Body of pancreas (tissue), 4 donors: ENCODE measurements at places on chromosomes 11 and 22.
A peak's percentile ranks its signal among the peaks of the same experiment; 100 is the strongest.

- H3K27me3 ChIP-seq = no peaks in the 10 kb centered on the region
- no peaks in the 10 kb centered on the region for H3K36me3 ChIP-seq
- no peaks in the 10 kb centered on the region for H3K4me1 ChIP-seq
- no peak overlapping the region for H3K27ac ChIP-seq
- DNase-seq = no peak
- no peak overlapping the region for H3K4me3 ChIP-seq
Observed at GRCh38 chr11:4808476-4808875, 4.3 kb upstream of the OR52R1 start.

DNA sequence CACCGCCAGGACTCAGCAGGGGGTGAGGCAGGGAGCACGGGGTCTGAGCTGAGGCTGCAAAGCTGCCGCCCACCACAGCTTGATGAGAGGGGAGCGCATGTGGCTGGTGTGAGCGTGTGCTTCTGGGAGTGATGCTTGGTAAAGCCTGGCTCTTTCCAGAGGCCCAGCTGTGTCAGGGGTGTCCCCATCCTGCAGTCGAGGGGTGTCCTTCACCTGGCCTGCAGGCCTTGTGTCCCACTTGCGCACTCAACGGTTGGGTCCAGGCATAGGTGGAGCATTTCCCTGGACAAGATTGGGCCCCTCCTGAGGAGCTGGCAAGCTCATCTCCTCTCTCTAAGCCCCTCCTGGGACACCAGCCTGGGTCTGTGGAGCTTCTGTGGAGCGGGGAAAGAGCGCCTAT is 273.9 kb downstream of the TBC1D22A start:
- DNase-seq = no peak
- no peak overlapping the region for H3K4me3 ChIP-seq
- H3K4me1 ChIP-seq = peaks cover 28% of the 10 kb centered on the region
- H3K36me3 ChIP-seq = no peaks in the 10 kb centered on the region

DNA sequence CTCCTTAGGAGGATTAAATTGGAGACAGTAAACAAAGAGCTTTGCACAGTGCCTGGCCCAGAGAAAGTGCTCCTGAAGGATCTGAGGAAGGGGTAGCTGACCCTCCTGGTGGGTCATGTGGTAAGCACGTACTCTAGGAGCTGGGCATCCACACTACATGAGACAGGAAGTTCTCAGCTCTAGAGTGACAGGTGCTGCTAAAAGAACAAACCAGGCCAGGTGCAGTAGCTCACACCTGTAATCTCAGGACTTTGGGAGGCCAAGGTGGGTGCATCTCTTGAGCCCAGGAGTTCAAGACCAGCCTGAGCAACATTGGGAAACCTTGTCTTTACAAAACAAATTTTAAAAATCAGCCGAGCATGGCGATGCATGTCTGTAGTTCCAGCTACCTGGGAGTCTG is 13.1 kb downstream of the SLC43A1 start:
- no peak overlapping the region for H3K4me3 ChIP-seq
- peak overlapping the region; percentile 90 for H3K27ac ChIP-seq
- no peaks in the 10 kb centered on the region for H3K36me3 ChIP-seq
- no peaks in the 10 kb centered on the region for H3K27me3 ChIP-seq
- peak; percentile 69 for DNase-seq

DNA sequence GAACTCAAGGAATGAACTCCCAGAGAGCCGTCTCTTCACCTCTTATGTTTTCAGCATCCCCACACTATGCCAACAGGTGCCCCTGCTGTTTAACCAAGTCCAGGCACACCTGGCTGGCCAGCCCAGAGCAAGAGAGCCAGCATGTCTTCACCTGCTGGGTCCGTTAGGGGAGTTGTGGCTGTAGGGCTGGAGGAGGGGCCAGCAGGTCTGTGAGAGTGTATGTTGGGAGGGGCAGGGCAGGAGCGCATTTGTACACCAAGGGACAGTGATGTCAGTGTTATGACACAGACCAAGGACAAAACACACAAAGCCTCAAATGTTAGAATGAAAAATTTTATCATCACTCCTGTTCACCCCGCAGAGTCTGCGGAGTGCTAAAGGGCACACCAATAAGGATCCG is 5.8 kb downstream of the PATZ1 start:
- no peak overlapping the region for H3K4me3 ChIP-seq
- no peaks in the 10 kb centered on the region for H3K27me3 ChIP-seq
- no peaks in the 10 kb centered on the region for H3K36me3 ChIP-seq
- peak overlapping the region; percentile 90 for H3K27ac ChIP-seq
- DNase-seq = no peak
- H3K4me1 ChIP-seq = peaks cover 79% of the 10 kb centered on the region

GRCh38 chr11:1828542-1828941 is 6.2 kb upstream of the SYT8 start:
- H3K36me3 ChIP-seq = no peaks in the 10 kb centered on the region
- peaks cover 86% of the 10 kb centered on the region for H3K4me1 ChIP-seq
- no peaks in the 10 kb centered on the region for H3K27me3 ChIP-seq
- no peak for DNase-seq

DNA sequence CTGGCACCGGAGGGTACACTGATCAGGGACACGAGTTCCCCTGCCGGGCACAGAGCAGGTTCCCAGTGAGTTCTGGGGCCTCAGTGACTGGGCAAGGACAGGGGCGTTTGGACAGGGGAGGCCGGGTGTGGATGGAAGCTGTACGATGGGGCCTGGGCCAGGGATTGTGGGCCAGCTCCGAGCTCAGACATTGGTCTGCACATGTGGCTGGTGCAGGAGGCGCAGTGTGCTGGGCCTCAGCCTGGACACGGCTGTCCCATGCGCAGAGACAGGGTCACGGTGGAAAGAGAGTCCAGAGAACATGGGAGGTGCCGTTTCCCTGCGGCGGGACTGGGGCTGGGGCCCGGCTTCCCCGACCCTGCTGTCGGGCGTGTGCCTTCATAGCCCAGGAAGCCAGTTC is 60.7 kb downstream of the CDKN1C start:
- no peaks in the 10 kb centered on the region for H3K27me3 ChIP-seq
- H3K4me1 ChIP-seq = peaks cover 33% of the 10 kb centered on the region
- no peak for DNase-seq

DNA sequence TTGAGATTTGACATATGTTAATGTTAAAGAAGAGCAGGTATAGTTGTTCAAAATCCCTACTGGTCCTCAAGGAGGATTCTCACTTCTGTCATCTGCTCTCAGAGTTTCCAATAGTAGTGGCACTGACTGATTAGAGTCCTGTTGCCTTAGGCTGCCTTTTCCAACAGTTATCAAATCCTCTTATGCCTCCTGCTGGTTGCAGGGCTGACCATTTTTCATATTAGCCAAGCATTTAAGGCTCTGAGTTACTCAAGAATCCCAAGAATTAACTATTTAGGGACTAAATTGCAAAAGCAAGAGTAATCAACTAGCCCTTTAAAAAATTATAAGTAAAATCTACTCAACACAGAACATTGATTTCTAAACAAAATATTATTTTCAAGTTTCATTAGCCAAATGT is 212.0 kb upstream of the CHORDC1 start:
- no peaks in the 10 kb centered on the region for H3K27me3 ChIP-seq
- DNase-seq = no peak
- no peak overlapping the region for H3K4me3 ChIP-seq
- H3K27ac ChIP-seq = no peak overlapping the region
- H3K4me1 ChIP-seq = no peaks in the 10 kb centered on the region

- H3K4me1 ChIP-seq = no peaks in the 10 kb centered on the region
- no peak overlapping the region for H3K27ac ChIP-seq
- no peak for DNase-seq
- H3K4me3 ChIP-seq = no peak overlapping the region
Observed at GRCh38 chr22:40553014-40553554, 83.4 kb downstream of the MRTFA start.

- peak; percentile 60 for DNase-seq
- peak overlapping the region; percentile 75 for H3K27ac ChIP-seq
- peaks cover 21% of the 10 kb centered on the region for H3K4me1 ChIP-seq
- H3K4me3 ChIP-seq = peak overlapping the region; percentile 25
Observed at GRCh38 chr11:68855205-68855981, 13.7 kb upstream of the CPT1A start.

- H3K27ac ChIP-seq = peak overlapping the region; percentile 87
- no peaks in the 10 kb centered on the region for H3K36me3 ChIP-seq
- H3K4me1 ChIP-seq = peaks cover 12% of the 10 kb centered on the region
- H3K4me3 ChIP-seq = peak overlapping the region; percentile 73
Observed at GRCh38 chr11:2698386-2699184, 1.2 kb downstream of the KCNQ1OT1 start.

GRCh38 chr11:111733016-111733415 is 33.2 kb downstream of the PPP2R1B start:
- peak overlapping the region; percentile 27 for H3K27ac ChIP-seq
- H3K36me3 ChIP-seq = no peaks in the 10 kb centered on the region
- DNase-seq = peak; percentile 57
- no peak overlapping the region for H3K4me3 ChIP-seq

DNA sequence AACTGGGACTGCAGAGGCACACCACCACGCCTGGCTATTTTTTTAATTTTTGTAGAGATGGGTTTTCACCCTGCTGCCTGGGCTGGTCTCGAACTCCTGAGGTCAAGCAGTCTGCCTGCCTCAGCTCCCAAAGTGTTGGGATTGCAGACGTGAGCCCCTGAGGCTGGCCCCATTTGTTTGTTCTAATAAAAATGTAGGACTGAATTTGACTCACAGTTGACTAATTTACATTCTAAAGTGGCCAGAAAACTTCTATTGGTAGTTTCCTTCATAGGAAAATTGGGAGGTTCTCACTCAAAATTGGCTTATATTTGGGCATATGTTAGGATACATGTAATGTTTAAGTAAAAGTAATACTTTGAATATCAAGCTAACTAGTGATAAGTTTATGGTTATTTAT is 35.0 kb downstream of the PPFIA1 start:
- H3K27ac ChIP-seq = no peak overlapping the region
- H3K4me3 ChIP-seq = no peak overlapping the region
- H3K27me3 ChIP-seq = no peaks in the 10 kb centered on the region
- H3K4me1 ChIP-seq = peaks cover 8% of the 10 kb centered on the region

DNA sequence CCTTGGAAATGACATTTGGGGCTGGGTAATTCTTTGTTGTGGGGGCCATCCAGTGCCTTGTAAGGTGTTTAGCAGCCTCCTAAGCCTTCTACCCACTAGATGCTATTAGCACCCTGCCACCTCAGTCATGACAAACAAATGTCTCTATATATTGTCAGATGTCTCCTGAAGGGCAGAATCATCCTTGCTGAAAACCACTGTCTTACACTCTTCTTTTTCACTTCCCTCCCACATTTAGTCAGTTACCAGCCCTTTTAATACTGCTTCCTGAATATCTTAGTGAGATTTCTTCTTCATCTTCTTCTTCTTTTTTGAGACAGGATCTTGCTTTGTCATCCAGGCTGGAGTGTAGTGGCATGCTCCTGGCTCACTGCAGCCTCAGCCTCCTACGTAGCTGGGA is 33.1 kb downstream of the TNRC6B start:
- no peaks in the 10 kb centered on the region for H3K27me3 ChIP-seq
- no peak overlapping the region for H3K4me3 ChIP-seq
- peak overlapping the region; percentile 12 for H3K27ac ChIP-seq
- no peaks in the 10 kb centered on the region for H3K36me3 ChIP-seq

GRCh38 chr11:44671234-44671633 is 55.5 kb upstream of the TSPAN18 start:
- H3K36me3 ChIP-seq = no peaks in the 10 kb centered on the region
- no peaks in the 10 kb centered on the region for H3K4me1 ChIP-seq
- H3K27ac ChIP-seq = no peak overlapping the region
